Ascending aorta (tissue), 2 donors: ENCODE measurements at places on chromosomes 2 and 18. TPM values are rescaled to one million over a fixed set of nuclear protein-coding genes. Genes with fewer than 3 reads are reported as not detected.

DNA sequence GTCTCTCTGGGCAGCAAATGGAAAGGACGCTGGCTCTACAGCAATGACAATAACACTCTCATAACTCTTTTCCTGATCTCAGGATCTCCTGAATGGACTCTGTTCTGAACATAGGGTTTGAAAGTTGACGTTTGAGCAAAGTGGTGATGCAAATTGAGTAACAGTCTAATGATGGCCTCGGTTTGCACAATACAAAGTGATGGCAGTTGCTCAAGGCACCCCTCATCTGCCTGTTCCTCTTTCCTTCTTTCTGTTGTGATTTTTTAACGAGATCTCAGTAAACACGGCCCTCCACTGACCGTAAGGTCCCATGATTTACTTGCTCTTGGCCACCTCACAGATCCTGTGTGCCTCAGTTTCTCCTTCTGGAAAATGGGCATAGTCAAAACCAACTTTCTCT is 303.6 kb downstream of the SLC8A1 start:
- DNase-seq, result no peak

- no peak for DNase-seq
These were observed 101.5 kb downstream of the VWA3B start for GRCh38 chr2:98188351-98189046.

GRCh38 chr2:88517759-88518201 is 65.3 kb upstream of the FOXI3 start:
- no peak for DNase-seq

- DNase-seq, result no peak
These were observed 138.1 kb downstream of the B3GNT2 start for GRCh38 chr2:62334009-62334408.

DNA sequence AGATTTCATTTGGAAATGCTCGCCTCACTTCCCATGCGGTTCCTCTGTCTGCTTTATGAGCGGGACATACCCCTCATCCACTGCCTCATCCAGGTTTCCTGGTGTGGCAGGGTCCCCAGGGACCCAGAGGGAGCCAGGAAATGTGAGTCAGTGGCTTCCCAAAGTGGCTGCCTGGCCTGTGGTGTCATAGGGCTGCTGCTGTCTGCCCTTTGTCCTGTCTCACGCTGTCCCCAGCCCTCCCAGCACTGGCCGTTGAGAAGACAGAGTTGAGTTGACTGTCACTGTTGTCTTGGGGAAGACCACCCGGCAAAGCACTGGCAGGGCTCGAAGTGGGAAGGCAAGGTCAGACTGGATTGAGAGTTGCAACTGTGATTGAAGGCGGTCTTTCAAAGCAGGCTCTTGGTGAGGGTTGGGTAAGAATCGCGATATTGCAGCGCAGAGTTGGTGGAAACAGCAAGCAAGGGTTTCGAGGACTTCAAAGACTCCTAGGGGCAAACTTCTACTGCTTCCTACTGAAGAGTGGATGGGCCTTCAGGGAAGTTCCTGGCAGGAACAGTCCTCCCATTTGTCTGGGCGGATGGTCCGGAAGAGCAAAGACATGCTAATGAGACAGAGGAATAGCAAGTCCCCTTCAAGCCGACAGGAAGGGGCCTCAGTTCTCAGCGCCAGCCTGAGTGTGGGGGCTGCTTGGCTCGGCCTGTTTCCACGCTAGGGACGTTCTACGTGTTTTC is 33.9 kb downstream of the RAB31 start:
- DNase-seq, result no peak

GRCh38 chr18:9751371-9752031 is 43.4 kb downstream of the RAB31 start:
- no peak for DNase-seq

DNA sequence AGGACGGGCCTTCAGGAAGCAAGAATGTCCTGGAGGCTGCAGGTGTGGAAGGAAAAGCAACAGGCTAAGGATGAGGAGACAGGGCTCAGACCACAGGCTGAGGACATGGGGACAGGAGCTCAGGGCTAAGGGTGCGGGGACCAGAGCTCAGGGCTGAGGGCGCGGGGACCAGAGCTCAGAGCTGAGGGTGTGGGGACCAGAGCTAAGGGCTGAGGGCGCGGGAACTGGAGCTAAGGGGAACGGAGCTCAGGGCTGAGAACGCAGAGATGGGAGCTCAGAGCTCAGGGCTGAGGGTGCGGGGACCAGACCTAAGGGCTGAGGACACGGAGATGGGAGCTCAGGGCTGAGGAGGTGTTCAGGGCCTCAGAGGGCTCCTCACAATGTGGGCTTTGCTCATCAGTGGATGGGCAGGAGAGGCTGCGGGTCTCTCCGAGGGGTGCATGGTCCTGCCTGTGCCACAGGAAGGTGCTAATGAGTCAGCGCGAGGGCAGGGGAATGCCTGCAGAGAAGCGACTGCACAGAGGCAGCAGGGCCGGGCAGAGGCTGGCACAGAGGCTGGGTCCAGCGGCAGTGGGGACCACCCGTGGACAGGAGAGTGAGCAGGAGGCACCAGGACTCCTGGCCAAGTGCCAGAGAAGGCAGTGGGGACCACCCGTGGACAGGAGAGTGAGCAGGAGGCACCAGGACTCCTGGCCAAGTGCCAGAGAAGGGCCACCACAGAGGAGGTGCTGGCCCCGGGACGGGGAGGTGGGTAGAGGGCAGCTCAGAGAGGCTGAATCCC is 271.7 kb downstream of the TWIST2 start:
- DNase-seq, result no peak

DNA sequence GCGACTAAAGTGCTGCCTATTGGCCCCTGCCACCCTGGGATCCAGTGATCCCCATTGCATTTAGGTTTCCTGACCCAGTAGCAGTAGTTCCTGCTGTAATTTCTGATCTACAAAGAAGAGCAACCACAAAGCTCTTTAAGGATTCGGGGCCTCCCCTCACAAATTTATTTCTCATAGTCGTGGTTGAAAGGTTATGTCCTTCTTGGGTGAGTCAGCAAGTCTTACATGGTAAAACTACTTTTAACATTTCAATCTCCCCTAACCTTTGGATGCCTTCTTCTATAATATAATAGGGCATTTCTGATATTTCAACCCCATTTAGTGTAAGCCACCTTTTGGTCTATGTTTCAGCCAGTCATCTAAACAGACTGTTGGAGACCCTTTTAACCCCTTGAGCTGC is 14.9 kb downstream of the PIKFYVE start:
- no peak for DNase-seq

GRCh38 chr18:21134895-21135294 is 23.3 kb upstream of the ROCK1 start:
- no peak for DNase-seq

- DNase-seq, result no peak
These were observed 25.2 kb downstream of the PDIA6 start for GRCh38 chr2:10787176-10787968.

DNA sequence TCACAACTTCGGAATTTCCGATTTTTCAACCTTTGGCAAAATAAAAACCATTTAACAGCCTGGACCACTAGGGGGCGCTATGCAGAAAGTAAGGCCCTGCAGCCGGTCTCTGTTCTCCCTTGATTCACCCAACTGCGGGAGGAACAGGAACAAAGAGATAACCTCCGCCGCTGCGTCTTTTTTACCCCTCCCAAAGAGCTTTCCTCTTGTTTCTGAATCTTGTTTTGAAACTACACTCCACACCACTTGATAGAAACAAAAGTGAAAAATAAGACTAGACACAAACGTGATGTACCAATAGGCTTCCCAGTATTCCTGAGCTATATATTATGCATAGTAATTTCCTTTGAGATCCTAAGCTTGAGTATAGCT is 231.2 kb downstream of the MYO3B start:
- no peak for DNase-seq

GRCh38 chr2:202023904-202024266 is 9.8 kb upstream of the FZD7 start:
- DNase-seq, result no peak

- DNase-seq, result peak; percentile 11
These were observed 46.1 kb downstream of the TMEM185B start for GRCh38 chr2:120177001-120177621.

GRCh38 chr2:220533485-220533884 is 906.1 kb downstream of the SLC4A3 start:
- no peak for DNase-seq

GRCh38 chr2:27049422-27050280 is 1.8 kb upstream of the AGBL5 start:
- DNase-seq, result no peak

DNA sequence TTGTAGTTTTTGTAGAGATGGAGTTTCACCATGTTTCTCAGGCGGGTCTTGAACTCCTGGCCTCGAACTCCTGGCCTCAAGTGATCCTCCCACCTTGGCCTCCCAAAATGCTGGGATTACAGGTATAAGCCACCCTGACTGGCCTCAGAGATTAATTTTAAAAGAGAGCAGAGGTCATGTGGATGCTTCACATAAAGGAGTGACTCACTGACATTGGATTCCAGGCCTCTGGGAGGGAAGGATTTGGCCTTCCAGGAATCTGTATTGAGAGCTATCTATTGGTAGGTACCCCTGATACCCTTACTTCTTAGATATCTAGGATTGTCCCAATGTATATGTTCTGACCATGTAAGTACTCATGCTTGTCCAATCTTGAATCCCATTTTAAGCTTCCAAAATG is 138.4 kb downstream of the FAM161A start:
- no peak for DNase-seq

DNA sequence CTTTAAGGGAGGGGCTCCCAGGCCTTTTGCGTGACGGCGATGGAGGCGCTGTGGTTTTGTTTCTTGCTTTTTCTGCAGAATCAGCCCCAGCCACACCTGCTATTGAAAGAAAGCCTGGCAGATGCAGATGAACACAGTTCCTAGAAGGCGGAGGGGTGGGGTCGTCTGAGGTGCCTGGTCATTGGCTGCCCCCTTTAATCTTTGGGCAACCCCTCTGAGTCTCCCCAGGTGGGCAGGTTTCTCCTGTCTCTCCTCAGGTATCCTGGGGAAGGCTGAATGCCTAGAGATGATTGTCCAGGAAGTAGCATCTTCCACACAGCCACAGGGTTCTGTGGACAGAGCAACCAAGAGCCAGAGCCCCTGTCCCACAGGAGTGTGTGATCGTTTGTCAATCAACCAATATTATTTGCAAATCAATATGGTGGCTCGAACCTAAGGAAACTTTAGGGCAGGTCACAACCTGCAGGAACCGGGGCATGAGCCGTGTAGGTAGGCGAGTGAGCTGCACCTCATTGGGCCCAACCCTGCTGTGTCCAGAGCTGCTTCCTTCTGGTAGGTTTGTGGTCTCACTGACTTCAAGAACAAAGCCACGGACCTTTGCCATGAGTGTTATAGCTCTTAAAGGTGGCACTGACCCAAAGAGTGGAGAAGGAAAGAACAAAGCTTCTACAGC is 104.3 kb downstream of the NDUFA10 start:
- DNase-seq, result peak; percentile 58

DNA sequence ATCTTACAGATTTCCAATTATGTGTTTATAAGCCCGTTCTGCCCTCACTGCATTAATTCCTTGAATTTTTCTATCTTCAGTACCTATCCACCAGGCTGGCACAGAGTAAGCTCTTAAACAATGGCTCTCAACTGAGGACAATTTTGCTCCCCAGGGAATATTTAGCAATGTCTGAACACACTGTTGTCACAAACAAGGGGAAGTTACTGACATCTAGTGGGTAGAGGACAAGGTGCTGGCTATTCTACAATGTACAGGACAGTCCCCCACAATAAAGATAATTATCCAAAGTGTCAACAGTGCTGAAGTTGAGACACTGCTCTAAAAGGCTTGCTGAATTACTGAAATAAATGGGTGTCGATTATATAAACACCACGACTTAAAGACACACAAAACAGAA is 5.0 kb downstream of the NDUFS1 start:
- DNase-seq, result no peak

GRCh38 chr2:71877636-71878035 is 270.0 kb downstream of the CYP26B1 start:
- DNase-seq, result no peak

- DNase-seq, result no peak
These were observed 83.9 kb upstream of the YWHAQ start for GRCh38 chr2:9714630-9715214.

GRCh38 chr2:203918264-203918663 is 18.3 kb upstream of the ICOS start:
- no peak for DNase-seq

DNA sequence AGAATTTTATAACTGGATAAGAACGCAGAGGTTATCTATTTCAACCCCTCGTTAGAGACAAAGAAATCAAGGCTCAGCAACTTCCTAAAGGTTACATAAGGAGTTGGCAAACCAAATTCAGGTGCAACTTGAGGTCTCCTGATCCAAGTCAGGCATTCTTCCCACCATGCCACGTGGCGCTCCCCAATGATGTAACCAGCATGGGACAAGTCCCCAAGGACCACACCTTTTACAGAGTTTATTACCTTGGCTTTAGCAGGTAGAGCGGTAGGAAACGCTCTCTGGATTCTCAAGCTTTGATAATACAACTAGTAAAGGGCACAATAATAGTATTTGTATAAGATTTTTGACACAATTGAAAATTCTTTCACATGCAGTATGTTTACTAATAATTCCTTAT is 26.7 kb upstream of the MBOAT2 start:
- DNase-seq, result no peak

The STPG4 gene
- total RNA-seq, result not detected

The INSIG2 gene
- total RNA-seq, result 64.2 TPM

The GKN2 gene
- total RNA-seq, result 0.75 TPM

The SATB2 gene
- 1.2 TPM for total RNA-seq

The CTLA4 gene
- total RNA-seq, result not detected

The DHRS9 gene
- total RNA-seq, result not detected

The TMEM163 gene
- total RNA-seq, result not detected

The ARMC9 gene
- total RNA-seq, result 3.3 TPM

The CAPN10 gene
- total RNA-seq, result 27.8 TPM

The CD8A gene
- 17.7 TPM for total RNA-seq
